ENCODE measurements at places on chromosomes 11 and 22.

DNA sequence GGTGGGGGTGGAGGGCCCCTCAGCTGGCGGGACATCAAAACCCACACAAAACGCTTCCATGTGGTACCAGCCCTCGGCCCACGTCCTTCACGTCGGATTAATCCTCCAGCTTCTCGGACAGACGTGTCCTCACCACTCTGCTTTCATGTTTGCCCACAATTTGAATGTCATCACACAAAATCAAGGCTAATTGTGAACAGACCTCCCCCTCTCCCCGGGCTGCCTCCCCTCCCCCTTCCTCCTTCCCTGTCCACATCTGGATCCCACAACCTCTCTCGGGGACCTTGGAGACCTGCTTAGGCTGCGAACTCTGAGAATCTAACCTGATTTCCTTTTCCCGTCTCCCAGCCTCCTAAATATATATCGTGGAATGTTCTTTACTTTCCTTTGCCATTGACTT, 262.9 kb downstream of the MN1 start:
- no peaks in the 10 kb centered on the region for H3K4me1 ChIP-seq
- no peak for DNase-seq
- H3K27ac ChIP-seq, result no peak overlapping the region
- H3K36me3 ChIP-seq, result no peaks in the 10 kb centered on the region

- H3K36me3 ChIP-seq, result no peaks in the 10 kb centered on the region
- no peak for DNase-seq
- peak overlapping the region; percentile 93 for H3K27ac ChIP-seq
- H3K4me3 ChIP-seq, result peak overlapping the region; percentile 86
Measured at GRCh38 chr11:65569164-65569972, 909 bp upstream of the ZNRD2 start.

GRCh38 chr11:47928426-47928825, 51.9 kb upstream of the PTPRJ start:
- DNase-seq, result no peak
- no peaks in the 10 kb centered on the region for H3K36me3 ChIP-seq
- no peak overlapping the region for H3K4me3 ChIP-seq
- no peaks in the 10 kb centered on the region for H3K4me1 ChIP-seq
- H3K27ac ChIP-seq, result no peak overlapping the region

DNA sequence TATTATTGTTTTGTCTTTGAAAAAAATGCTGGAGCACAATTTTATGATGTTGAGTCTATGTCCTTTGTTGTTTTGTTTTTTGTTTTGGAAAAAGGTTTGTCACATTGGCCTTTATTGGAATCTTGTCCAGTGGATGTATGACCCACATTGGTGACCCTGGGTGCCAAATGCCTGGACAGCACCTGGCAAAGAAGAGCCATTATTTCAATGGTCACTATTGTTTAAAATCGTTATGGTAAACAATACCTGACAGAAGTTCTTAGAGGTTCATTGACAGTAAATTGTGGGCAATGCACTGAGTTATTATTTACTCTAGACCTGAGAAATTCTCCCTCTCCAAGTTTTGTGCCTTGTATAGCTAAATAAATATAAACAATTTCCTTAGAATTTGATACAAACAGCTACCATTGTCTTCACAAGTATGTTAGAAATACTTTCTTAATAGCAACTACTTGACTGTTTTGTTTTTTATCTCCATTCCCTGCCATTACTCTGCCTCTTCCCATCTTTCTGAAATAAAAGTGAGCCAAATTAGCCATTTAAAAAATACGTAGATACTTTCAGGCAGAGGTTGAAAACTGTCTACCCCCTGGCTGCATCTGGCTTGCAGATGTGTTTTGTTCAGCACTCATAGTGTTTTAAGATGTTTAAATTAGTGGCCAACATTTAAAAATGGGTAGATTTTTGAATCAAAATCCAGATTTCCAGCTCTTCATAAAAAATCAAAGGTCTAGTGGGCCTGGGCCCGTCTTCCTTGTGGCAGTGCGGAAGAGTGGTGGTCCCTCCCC, 39.9 kb downstream of the BMAL1 start:
- peaks cover 3% of the 10 kb centered on the region for H3K4me1 ChIP-seq
- no peaks in the 10 kb centered on the region for H3K27me3 ChIP-seq
- H3K27ac ChIP-seq, result no peak overlapping the region
- DNase-seq, result no peak

GRCh38 chr11:119172513-119172912, 4.0 kb downstream of the NLRX1 start:
- peaks cover 2% of the 10 kb centered on the region for H3K36me3 ChIP-seq
- no peak overlapping the region for H3K27ac ChIP-seq
- H3K4me3 ChIP-seq, result no peak overlapping the region
- no peak for DNase-seq

DNA sequence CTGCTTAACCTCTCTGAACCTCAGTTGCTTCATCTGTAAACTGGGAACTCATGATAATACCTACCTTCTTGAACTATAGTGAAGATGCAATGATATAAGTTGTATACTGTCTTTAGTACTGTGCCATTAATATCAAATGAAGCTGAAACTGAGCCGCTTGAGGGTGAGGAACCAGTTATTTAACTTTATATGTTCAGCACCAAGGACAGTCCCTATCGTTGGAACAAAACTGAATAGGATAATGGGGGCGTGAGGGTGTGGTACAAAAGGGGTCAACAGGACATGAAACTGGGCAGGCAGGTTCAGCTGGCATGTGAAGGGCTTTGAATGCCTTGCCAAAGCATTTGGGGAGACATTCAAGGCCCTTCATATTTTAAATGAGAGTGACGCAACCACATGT, 112.6 kb downstream of the C11orf91 start:
- DNase-seq, result no peak
- H3K27me3 ChIP-seq, result no peaks in the 10 kb centered on the region
- H3K4me3 ChIP-seq, result no peak overlapping the region
- no peak overlapping the region for H3K27ac ChIP-seq
- peaks cover 3% of the 10 kb centered on the region for H3K4me1 ChIP-seq

GRCh38 chr11:133825156-133825555, 20.2 kb downstream of the SPATA19 start:
- H3K36me3 ChIP-seq, result no peaks in the 10 kb centered on the region
- no peaks in the 10 kb centered on the region for H3K4me1 ChIP-seq
- H3K27ac ChIP-seq, result no peak overlapping the region
- H3K4me3 ChIP-seq, result no peak overlapping the region
- H3K27me3 ChIP-seq, result no peaks in the 10 kb centered on the region
- no peak for DNase-seq

GRCh38 chr11:43574949-43575912, 105.3 kb upstream of the HSD17B12 start:
- peaks cover 3% of the 10 kb centered on the region for H3K4me1 ChIP-seq
- peaks cover 91% of the 10 kb centered on the region for H3K27me3 ChIP-seq
- no peak overlapping the region for H3K4me3 ChIP-seq
- no peaks in the 10 kb centered on the region for H3K36me3 ChIP-seq

GRCh38 chr11:83355391-83355790, 69.2 kb upstream of the CCDC90B start:
- H3K27me3 ChIP-seq, result no peaks in the 10 kb centered on the region
- H3K4me3 ChIP-seq, result no peak overlapping the region
- no peaks in the 10 kb centered on the region for H3K36me3 ChIP-seq
- H3K4me1 ChIP-seq, result no peaks in the 10 kb centered on the region
- DNase-seq, result no peak

- H3K36me3 ChIP-seq, result no peaks in the 10 kb centered on the region
- H3K4me3 ChIP-seq, result no peak overlapping the region
- no peaks in the 10 kb centered on the region for H3K4me1 ChIP-seq
- H3K27ac ChIP-seq, result no peak overlapping the region
- no peaks in the 10 kb centered on the region for H3K27me3 ChIP-seq
- DNase-seq, result no peak
Measured at GRCh38 chr11:5831196-5831829, 10.4 kb downstream of the OR52E6 start.

DNA sequence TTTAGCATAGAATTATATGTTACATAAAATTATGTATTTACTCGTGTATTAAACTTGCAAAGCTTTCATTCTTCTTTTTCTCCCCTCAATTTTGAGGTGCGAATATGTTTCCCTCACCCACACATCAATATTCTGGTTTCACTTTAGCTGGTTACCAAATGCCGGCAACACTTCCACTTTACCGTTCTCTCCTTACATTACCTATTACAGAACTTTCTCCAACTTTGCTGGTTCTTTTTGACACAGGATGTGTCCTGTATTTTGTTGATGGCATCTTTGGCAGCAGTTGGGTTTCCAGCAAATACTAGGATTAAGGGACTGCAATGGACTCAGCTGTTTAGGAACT, 84.9 kb downstream of the PRR5L start:
- H3K27ac ChIP-seq, result no peak overlapping the region
- H3K36me3 ChIP-seq, result no peaks in the 10 kb centered on the region
- no peaks in the 10 kb centered on the region for H3K4me1 ChIP-seq

DNA sequence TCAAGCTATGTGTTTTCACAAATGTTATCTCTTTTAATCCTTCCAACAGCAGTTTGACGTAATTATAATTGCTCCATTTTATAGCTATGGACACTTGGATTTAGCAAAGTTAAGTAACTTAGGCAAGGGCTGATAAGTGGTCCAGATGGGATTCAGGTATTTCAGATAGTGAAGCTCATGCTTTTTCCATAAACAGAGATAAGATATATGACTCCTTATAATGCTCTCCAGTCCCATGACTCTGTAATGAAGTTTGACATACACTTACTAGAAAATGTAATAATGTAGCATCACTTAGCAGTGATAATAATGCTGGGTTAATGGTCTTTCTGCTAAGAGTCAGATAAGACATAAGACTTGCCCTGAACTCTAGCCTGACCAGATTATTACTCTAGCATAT, 892.1 kb downstream of the LRRC4C start:
- H3K27me3 ChIP-seq, result no peaks in the 10 kb centered on the region
- H3K36me3 ChIP-seq, result no peaks in the 10 kb centered on the region
- no peak for DNase-seq

DNA sequence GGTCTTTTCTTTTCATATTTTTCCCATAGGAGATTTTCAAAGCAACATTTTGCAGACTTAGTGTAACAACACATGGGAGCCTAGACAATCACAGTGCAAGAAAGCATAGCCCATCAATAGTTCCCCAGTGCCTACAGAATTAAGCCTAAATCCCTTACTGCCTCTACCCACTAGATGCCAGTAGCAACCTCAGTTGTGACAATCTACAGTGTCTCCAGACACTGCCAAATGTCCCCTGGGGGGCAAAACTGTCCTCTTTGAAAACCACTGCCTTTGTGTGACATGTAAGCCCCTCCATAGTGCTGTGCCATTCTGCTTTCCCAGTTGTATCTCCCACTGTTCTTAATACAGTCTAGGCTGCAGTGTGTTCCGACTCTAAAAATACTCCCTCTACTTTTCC, 1329.0 kb downstream of the LRRC4C start:
- no peaks in the 10 kb centered on the region for H3K36me3 ChIP-seq
- H3K27me3 ChIP-seq, result no peaks in the 10 kb centered on the region
- H3K4me3 ChIP-seq, result no peak overlapping the region
- DNase-seq, result no peak

DNA sequence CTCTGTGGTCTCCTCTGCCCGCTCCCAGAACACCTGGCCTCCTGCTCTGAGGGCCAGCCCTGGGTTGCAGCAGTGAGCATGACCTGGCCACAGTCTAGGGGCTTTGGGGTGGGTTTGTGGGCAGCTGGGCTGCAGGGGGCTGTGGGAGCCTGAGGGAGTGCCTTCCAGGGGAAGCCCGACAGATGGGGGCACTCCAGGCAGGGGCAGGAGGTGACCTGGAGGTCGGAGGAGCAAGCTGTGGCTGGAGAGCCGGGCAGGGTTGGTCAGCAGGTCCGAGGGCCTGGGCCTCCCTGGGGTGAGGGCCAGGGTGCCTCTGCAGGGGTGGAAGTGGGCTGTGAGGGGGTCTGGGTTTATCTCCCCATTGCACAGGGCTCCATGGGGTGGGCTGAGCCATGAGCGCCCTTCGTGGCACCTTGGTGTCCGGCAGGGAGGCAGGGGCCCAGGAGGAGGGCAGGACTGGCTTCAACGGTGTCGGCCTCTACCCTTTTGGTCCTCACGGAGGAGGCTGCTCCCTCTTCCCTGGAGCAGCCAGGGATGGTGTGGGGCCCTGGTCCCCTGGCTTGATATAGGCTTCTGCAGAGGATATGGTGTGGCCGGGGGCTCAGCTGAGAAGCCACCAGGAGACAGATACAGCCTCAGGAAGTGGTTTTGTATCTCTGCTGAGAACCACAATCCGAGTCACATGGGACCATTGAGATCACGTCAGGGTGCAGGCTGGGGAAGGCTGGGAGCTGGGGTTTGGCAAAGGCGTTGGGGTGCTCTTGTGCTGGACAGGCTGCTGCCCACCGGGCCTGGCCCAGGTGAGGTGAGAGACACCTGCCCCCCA, 22.3 kb downstream of the KCNQ1 start:
- no peaks in the 10 kb centered on the region for H3K27me3 ChIP-seq
- peaks cover 22% of the 10 kb centered on the region for H3K4me1 ChIP-seq
- no peak overlapping the region for H3K4me3 ChIP-seq
- H3K36me3 ChIP-seq, result no peaks in the 10 kb centered on the region
- H3K27ac ChIP-seq, result no peak overlapping the region

- no peak overlapping the region for H3K4me3 ChIP-seq
- no peak for DNase-seq
- no peaks in the 10 kb centered on the region for H3K27me3 ChIP-seq
- H3K27ac ChIP-seq, result no peak overlapping the region
- peaks cover 11% of the 10 kb centered on the region for H3K4me1 ChIP-seq
- H3K36me3 ChIP-seq, result peaks cover 4% of the 10 kb centered on the region
Measured at GRCh38 chr22:26514419-26515161, 2.3 kb upstream of the TFIP11 start.

GRCh38 chr22:20509344-20510047, 2.1 kb downstream of the MED15 start:
- H3K36me3 ChIP-seq, result peaks cover 12% of the 10 kb centered on the region
- H3K27me3 ChIP-seq, result no peaks in the 10 kb centered on the region
- H3K4me3 ChIP-seq, result no peak overlapping the region
- peaks cover 34% of the 10 kb centered on the region for H3K4me1 ChIP-seq
- peak; percentile 93 for DNase-seq

DNA sequence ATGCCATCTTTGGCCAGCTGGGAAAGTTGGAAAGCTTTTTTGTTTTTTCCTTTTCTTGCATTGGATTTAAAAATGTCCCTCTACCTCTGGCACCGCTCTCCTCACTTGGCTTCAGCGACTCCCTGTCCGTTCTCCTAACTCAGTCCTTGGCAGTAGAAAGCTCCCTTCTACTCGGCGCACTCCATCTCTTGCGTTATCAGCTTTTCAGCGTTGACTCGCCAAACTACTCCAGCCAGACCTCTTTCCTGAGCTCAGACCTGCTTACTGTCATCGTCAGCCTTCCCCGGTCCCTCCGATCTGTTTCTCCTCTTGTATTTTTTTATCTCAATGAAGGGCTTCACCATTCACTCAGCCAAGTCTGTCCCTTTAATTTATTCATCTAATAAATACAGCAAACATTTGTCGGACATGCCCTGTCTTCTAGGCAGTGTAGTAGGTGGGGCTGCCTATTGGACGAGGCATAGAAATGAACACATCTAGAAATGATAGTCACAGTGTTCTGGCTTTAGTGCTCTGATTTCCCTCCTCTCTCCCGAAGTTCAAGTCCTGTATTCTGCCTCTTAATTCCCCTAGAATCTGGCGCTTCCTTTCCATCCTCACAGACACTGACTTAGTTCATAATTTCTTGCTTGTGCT, 839 bp downstream of the CEP164 start:
- H3K4me3 ChIP-seq, result peak overlapping the region; percentile 75
- H3K27ac ChIP-seq, result peak overlapping the region; percentile 87
- DNase-seq, result no peak
- H3K27me3 ChIP-seq, result no peaks in the 10 kb centered on the region
- no peaks in the 10 kb centered on the region for H3K36me3 ChIP-seq
